ELR (cell line): ENCODE measurements at places on chromosomes 12 and 14.

DNA sequence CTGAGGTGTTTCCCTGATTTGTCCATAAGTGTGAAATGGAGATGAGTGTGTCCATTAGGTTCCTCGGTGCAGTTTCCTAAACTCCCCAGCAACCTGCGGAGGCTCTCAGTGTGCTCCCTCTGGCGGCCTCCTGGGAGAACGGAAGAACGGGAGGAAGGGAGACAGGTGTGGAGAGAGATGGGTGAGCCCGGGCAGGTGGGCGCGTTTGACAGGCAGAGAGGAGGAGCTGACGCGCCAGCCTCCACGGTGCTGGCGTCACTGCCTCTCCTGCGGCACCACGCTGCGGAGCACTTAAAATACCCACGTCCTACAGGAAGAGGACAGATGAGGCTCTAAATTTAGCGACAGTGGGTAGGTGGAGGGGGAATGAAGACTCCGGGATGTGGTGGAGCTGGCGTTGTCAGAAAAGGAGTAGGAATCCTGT lies 26.8 kb upstream of the PEX5 start:
- DNase-seq = peak; percentile 50

DNA sequence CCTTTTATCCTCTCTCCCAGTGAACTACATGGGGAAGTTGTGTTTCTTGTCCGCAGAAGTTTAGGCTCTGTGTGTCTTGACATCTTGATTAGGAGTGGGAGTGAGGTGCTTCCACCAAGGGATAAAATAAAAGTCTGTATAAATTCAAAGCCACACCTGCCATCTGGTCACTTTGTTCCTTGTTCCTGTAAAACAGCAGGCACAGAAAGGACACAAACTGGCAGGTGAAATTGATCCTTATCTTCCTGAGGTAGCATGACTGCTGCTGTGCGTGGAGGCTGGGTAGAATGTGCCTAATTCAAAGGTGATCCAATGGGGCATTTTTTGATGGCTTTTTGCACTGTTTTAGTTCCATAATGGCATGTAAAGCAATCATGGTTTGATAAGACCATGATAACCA lies 104.3 kb upstream of the KITLG start:
- DNase-seq = no peak

GRCh38 chr14:61699027-61699426 lies 3.7 kb downstream of the HIF1A start:
- DNase-seq = no peak

GRCh38 chr12:55780685-55781084 lies 36.8 kb downstream of the SARNP start:
- DNase-seq = no peak

- DNase-seq = no peak
These were observed 120.5 kb downstream of the DIP2B start for GRCh38 chr12:50625029-50625925.

- peak; percentile 67 for DNase-seq
These were observed 13.9 kb upstream of the NR4A1 start for GRCh38 chr12:52037248-52037861.

DNA sequence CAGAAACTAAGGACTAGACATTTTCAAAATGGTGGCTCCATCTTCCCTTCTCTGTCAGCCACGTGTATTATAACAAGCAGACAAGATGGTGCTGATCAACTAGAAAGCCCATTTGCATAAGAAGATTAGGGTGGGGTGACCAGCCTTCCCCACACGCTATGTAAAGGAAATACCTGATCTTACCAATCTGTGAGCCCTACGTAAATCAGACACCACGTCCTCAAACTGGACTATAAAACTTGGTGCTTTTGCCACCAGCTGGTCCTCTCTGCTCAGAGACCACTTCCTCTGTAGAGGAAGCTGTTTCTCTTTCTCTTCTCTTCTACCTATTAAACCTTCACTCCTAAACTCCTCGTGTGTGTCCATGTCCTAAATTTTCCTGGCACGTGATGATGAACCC lies 101.1 kb upstream of the PLEKHG7 start:
- DNase-seq = no peak

- DNase-seq = no peak
These were observed 14.8 kb downstream of the GDF11 start for GRCh38 chr12:55757701-55758100.

- DNase-seq = no peak
These were observed 37.6 kb upstream of the CCDC63 start for GRCh38 chr12:110809149-110809548.

GRCh38 chr12:8088574-8088973 lies 6.5 kb downstream of the NECAP1 start:
- DNase-seq = no peak

GRCh38 chr14:104252256-104253215 lies 114.1 kb downstream of the KIF26A start:
- no peak for DNase-seq

- DNase-seq = peak; percentile 88
These were observed 896 bp downstream of the EIF5 start for GRCh38 chr14:103334644-103335622.

GRCh38 chr12:117874842-117875434 lies 93.9 kb downstream of the KSR2 start:
- peak; percentile 78 for DNase-seq

- DNase-seq = no peak
These were observed 16.5 kb downstream of the PRKCH start for GRCh38 chr14:61337893-61338292.

GRCh38 chr14:105476097-105476830 lies 1.6 kb downstream of the CRIP2 start:
- DNase-seq = no peak
